NCI-H1092 (cell line): ENCODE measurements at places on chromosomes 3 and 15.

GRCh38 chr3:131786386-131786785 lies 248.4 kb downstream of the CPNE4 start:
- no peak for DNase-seq

GRCh38 chr3:11776346-11776745 lies 70.3 kb downstream of the TAMM41 start:
- DNase-seq: no peak

DNA sequence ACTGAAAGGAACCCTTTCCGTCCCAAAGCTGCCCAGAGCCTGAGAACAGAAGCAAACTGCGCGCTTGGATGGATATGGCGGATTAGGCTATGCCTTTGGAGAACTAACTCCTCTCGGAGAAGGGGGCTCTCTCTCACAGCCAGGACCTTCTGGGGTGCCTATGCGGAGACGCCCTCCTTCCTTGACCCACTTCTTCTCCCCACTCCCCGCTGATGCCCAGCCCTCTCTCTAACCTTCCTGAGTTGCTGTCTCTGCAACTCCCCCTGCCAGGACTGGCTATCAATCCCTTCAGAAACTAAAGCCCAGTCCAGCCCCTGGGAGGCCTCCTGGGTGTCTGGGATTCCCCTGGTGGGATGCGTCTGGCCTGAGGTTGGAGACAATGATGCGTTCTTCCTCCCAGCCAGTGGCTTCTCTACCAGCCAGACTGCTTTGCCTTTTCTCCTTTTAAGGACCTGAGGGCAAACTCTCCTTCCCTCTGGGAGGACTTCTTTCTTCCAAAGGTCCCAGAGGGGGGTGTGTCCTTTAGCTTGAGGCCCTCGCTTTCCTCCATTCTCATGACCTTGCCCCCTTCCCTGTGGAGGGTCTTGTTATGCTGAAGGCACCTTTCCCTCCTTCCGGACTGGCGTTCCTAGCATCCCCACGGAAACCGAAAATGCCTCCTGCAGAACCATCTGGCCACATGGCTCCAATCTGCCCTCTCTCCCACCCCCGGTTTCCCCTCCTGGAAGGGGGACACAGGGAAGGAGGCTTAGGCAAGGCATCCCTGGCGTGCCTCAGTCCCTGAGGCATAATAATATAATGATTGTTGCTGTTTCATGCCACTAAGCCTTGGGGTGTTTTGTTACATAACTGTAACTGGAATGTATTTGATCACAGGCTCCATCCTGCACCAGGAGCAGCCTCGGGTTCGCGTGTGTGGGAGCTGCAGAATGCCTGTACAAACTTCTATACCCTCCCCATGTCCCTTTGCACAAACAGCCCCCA lies 63.4 kb upstream of the C15orf39 start:
- DNase-seq: no peak

GRCh38 chr15:37764733-37765191 lies 169.7 kb upstream of the TMCO5A start:
- peak; percentile 42 for DNase-seq

- peak; percentile 1 for DNase-seq
These were observed 763 bp downstream of the GOLGB1 start for GRCh38 chr3:121748680-121749275.

DNA sequence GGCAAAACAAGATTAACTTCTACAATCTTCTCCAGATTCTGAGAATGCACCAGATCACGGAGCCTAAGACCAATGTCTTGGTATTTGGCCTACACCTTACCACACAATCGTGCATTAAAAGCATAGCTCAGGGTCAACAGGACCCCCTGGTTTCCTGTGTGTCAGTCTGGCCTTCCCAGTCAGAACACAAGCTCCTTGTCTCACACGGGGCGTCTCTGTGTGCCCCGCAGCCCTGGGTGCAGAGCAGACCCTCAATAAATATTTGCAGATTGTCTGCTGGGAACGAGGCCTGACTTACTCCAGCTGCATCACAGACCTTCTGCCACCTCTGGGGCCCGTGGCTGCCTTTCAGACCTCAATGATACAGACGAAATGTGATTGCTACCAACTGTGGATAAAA lies 82.5 kb upstream of the CTNNB1 start:
- DNase-seq: no peak

DNA sequence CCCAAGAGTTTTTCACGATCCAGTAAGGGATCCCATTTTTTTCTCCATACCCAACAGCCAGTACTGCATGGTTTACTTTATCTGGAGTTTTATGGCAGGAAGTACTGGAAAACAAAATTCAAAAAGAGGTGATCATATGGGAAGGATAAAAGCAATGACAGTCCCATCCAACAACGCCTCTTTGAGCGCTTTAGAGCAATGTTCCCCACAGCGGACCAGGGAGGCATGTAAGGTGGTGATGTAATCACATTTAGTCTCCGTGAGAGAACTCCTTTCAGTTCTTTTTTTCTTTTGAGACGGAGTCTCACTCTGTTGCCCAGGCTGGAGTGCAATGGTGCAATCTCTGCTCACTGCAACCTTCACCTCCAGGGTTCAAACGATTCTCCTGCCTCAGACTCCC lies 21.8 kb downstream of the CTSH start:
- no peak for DNase-seq

- DNase-seq: peak; percentile 73
These were observed 180.3 kb upstream of the TSC22D2 start for GRCh38 chr3:150227839-150228238.

GRCh38 chr3:196555295-196555694 lies 13.1 kb downstream of the WDR53 start:
- DNase-seq: no peak
